ENCODE measurements at places on chromosomes 7 and 10.

- DNase-seq, result no peak
Measured at GRCh38 chr10:12774204-12774894, 227.2 kb downstream of the CCDC3 start.

DNA sequence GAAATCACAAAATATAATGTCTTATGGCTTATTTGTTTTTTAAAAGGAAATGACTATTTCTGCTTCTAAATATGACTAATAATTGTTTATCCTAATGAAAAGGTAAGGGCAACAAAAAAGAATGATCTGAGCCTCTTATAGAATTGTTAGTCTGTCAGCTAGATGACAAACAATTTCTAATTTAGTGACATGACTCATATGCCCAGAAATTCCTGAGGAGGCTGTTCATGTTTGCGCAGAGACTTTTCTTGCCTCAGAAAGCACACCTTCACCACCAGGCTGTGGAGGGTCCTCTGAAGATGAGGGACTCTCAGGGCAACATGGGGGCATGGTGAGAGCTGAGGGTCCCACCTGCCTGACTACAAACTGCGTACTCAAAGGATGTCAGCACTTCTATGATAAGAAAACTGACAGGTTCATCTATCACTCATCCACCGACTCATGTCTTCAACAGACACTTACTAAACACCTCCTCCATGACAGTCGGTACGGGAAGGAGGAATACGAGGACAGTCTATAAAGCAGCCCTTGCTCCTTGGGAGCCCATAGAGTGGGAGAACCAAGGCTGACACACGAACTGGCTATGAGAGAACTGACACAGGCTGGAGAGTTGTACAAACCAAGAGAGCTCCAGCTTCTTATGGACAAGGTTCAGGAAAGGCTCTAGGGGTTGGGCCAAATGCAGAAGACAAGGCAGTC, 102.0 kb downstream of the PKD1L1 start:
- no peak for DNase-seq

DNA sequence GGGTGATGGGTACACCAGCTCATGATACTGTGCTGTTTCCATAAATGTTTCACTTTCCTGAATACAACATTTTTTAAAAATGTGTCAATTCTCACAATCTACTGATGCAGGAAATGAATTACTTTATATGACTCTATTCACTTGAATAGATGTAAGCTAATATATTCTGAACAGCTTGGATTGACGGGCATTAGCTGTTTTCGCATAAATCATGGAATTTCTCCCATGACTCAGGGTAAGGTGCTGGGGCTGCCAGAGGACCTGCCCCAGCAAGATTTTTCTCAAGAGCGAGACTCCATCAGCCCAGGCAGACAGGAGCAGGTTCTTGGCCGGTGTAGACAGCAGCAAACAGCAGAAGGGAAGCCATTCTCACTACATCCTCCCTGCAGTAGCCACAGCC, 107.1 kb downstream of the PFKFB3 start:
- DNase-seq, result no peak

GRCh38 chr10:88992921-88993524, 2.4 kb downstream of the FAS start:
- no peak for DNase-seq

DNA sequence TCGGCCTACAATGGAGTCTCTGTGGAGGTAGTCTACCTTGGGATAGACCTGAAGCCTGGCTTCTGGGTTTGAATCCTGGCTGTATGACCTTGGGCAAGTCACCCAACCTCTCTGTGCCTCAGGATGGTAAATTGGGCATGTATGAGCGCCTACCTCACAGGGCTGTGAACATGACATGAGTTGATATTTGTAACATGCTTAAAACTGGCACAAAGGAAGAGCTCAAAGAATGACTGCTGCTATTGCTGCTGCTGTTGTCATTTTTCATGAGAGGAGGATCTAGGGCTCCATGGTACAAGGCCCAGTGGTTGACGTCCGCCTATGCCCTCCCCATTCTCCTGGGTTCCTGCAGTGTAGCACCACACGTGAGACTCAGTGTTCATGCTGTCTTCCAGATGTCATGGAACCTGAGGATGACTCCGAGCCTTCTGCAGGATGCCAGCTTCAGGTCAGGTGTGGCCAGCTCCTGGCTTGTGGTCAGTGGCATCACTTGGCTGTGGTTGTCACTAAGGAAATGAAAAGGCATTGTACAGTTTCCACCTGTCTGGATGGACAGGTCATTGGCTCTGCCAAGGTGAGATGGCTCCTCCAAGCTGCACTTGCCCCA, 95.0 kb downstream of the WDFY4 start:
- no peak for DNase-seq

GRCh38 chr10:95876756-95877155, 31.0 kb upstream of the CC2D2B start:
- no peak for DNase-seq

All from activated CD4-positive, alpha-beta T cell treated with anti-CD3 and anti-CD28 coated beads, Interleukin-2, Interleukin-6, amounts not matched to agents 100 ng/mL and 50 ng/mL, durations not matched to agents 16 hours and 8 hours (primary cell).